ENCODE measurements at places on chromosomes 6 and 20.

- DNase-seq = no peak
Measured at GRCh38 chr6:21360336-21360735, 233.2 kb upstream of the SOX4 start.

DNA sequence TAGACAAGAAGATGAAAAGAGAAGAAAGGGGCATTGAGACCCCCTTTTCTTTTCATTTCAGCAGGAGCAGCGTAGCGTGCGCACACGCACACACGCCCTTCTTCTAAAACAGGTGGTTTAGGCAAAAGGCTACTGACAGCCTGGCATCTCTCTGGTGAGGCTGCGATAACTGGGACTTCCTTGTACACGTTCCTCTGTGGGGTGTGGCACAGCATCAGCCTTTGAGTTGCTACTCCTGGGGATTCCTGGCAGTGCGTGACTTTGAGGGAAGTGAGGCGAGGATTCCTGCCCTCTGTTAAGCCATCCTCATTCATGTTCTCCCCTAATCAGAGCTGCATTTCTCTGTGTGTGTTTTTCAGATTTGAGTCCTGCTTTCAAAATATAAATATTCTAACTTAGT is 94.7 kb downstream of the TMEM170B start:
- DNase-seq = no peak

DNA sequence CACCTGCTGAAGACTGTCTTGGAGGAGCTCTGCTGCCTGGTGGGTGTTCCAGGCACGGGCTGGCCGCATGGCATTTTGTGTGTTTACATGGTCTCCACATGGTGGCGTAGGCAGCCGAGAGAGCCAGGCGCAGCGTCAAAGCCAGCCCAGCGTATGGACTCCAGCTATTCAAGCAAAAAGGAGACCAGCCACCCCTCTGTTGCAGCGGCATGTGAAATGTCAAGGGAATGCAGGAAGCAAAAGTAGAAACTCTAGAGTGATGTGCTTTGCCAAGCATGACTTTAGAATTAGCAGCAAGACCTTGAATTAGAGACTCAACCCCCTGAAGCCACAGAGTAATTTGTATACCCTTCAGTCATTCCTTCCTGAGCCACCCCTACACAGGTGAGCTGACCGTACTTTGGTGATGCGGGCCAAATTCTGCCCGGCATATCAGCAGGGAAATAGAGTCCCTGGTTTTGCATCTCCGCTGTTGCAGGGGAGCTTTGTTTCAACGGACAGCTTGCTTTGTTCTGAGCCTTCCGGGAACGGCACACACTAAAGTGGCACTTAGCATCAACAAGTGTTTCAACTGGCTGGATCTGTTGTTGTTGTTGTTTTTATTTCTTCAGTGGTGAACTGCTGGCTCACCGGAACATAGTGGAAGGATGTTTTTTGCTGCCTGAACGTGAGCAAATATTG is 48.5 kb downstream of the FNDC1 start:
- DNase-seq = no peak

- no peak for DNase-seq
Measured at GRCh38 chr6:24583463-24584381, 62.3 kb downstream of the KIAA0319 start.

GRCh38 chr6:107077710-107078109 is 37.6 kb downstream of the BEND3 start:
- DNase-seq = no peak

DNA sequence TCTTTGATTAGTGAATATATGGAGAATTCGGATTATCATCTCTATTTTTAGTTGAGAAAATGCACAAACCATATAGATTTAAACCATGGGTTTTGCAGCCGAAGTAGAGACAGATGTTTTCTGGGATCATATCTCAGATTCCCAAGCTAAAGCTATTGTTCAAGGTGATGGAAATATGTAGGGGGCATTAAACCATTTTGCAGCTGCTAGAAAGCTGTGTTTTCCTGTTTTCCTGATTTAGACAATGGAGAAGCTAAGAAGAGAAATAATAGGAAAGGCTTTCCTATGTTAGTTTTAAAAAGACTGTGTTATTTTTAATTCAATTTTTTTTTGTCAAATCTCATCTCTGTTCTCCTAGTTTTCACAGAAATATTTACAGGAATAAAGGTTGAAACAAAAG is 6.2 kb downstream of the CD93 start:
- DNase-seq = no peak

DNA sequence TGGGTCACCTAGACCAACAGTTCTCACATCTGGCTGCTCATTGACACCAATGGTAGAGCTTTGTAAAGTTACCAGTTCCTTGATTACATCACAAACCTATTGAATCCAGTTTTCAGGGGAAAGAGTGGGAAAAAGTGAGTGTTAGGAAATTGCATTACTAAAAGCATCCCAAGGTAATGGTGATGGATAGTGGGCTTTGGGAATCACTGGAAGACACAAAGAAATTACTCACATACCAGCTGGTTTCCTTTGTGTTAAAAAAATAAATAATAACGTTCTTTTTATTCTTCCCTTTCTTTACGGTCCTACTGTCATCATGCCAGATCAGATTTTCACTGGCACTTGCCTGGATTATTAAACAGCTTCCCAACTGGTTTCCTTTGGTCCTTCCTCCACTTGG is 370.7 kb downstream of the RFPL4B start:
- DNase-seq = no peak

GRCh38 chr6:18595774-18596530 is 208.8 kb downstream of the RNF144B start:
- peak; percentile 16 for DNase-seq

- no peak for DNase-seq
Measured at GRCh38 chr6:157049133-157049532, 272.0 kb downstream of the ARID1B start.

DNA sequence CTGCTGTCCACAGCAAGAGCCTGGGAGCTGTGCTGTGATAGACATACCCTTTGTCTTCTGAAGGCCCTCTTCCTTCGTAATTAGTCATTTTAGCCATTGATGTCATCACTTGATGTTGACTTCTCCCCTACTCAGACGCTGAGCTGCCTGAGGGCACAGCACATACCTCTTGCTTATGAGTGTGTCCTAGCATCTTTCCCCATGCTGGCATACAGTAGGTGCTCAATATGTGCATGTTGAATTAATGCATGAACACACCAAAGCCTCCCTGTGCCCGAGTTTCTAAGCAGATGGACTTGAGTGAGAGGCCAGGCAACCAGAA is 35.8 kb upstream of the FAM83D start:
- no peak for DNase-seq

DNA sequence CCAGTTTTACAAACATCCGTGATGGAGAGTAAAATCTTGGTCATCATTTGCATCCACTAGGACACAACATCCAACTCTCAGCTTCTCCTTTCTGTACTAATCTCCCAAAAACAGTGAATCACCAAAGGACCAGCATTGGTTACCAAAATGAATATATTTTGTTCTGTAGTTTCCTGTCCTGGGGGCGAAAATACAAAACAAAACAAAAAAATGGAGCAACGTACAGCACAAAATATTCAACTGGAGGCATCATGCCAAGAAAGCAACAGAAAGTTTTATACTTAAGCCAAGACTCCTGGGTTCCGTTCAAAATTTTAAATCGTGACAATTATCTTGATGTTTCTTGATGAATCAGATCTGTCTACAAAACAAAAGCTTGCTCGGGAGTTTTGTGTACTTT is 126.6 kb upstream of the CCDC28A start:
- peak; percentile 78 for DNase-seq

GRCh38 chr20:37479925-37480691 is 40.9 kb upstream of the NNAT start:
- DNase-seq = no peak

- DNase-seq = no peak
Measured at GRCh38 chr6:41673704-41674000, 35.4 kb downstream of the MDFI start.

DNA sequence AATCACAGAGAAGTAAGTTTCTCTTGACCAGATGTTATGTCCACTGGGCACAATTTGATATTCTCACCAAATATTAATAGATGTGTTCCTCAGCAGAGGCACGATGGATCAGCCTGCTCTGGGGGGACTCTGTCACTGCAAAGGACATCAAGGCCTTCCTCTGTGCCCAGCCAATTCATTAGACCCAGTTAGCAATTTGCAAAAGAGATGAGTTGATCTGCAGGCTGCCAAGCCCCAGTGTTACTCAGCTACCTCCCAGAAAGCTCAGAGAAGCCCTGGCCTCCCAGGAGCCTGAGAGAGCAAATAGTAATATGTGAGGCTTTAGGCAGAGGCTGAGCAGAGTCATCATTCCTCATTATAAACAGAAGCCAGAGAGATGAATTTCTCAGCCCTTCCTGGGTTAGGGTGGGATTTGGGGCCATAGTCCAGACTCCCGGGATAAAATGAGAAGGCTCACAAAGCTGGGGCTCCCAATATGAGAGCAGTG is 54.2 kb downstream of the ZNF831 start:
- no peak for DNase-seq

DNA sequence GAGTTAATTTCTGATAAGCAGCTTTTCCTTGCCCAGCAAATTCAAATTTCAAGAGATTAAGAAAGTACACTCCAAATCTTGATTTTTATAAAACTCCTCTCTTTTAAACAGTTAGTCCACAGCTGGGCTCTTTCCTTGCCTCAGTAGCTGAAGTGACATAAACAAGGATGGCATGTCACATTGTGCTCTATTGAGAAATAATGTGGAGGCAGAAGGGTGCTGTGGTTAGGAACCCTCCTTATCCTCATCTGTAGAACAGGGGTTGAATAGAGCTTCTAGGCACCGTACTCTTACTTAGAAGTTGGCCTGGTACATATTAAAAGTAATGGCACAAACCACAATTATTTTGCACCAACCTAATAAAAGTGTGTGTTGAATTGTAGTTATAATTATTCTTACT is 70.3 kb downstream of the RSPO3 start:
- no peak for DNase-seq

GRCh38 chr6:35195120-35195780 is 18.5 kb upstream of the SCUBE3 start:
- DNase-seq = no peak

- no peak for DNase-seq
Measured at GRCh38 chr20:54223751-54224150, 15.9 kb downstream of the PFDN4 start.
